ENCODE measurements at places on chromosomes 5 and 9.
A peak's percentile ranks its signal among the peaks of the same experiment; 100 is the strongest.

- no peak for DNase-seq
Measured at GRCh38 chr9:13322828-13323550, 43.5 kb upstream of the MPDZ start.

DNA sequence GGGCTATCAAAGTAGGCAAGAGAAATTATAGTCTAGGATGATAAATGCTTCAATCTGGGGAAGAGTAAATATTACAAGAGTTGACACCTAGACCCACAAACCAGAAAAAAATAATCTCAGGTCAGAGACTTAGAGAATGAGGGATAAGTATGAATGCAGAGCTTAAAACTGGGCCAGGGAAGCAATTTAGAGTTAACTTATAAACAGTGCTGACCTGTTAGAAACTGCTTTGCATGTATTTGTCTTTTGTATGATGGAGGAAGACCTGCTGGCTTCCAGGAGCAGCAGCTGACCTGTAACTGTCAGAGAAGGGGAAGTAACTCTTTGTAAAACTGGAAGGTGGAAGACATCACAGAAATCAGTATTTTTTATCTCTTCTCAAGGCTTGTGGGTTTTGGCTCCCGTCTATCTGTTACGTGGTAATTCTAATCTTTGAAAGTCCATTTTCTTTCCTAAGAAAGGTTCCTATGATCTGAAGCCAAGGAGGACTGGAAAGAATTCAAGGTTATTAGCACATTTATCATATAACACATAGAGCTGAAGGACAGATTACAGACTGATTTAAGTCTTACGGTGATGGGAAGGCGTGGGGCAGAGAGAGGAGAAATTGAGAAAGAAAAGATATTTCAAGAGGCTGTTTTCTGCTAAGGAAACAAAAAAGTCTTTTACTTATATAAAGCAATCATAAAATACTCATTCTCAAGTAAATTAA, 114.7 kb upstream of the ADAMTS19 start:
- DNase-seq = no peak

- DNase-seq = no peak
Measured at GRCh38 chr5:132057498-132058255, 2.8 kb upstream of the IL3 start.

DNA sequence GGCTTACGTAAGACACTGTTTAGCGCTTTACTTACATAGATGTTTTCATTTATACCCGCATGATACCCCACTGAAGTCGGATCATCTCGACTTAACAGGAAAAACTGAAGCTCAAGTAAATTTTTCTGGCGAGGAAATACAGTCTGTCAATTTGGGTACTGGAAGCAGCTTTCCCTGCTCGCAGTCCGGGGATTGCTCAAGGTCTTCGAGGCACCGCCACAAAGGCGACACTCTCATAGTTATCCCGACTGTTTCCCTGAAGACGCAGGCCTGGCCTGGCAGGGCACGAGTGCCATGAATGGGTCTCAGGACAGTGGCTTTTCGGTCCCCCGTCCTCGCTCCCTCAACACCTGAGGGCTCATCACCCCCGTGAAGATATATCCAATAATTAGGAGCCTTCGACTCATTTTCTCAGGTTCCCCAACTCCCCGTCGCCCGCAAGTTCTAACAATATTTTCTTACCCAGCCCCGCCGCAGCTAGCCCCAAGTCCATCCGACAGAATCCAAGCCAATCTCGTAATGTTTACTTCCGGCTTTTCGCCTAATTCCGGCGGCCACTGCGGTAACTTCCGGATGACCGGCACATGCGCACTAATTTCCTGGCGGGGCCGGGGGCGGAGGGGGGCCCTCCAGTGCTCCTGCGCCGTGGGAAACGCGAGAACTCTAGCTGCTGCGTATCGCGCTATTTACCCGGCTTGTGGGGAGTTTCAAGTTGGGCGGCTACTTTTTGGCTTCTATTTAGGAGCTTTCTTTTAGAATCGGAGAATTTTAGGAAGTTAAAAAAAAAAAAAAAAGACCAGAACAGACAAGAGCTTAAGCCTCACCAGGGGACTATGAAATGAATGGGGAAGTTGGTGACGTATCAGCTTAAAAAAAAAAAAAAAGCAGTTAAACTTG, at the start of gene SLU7:
Gene SLU7, minus strand, starts transcription at position 521 of the 897 bp plus-strand sequence. CDS start 3,787 bp downstream, outside the sequence.
- peak; percentile 91 for DNase-seq

GRCh38 chr9:38639577-38639940, 19.2 kb upstream of the ANKRD18A start:
- no peak for DNase-seq

DNA sequence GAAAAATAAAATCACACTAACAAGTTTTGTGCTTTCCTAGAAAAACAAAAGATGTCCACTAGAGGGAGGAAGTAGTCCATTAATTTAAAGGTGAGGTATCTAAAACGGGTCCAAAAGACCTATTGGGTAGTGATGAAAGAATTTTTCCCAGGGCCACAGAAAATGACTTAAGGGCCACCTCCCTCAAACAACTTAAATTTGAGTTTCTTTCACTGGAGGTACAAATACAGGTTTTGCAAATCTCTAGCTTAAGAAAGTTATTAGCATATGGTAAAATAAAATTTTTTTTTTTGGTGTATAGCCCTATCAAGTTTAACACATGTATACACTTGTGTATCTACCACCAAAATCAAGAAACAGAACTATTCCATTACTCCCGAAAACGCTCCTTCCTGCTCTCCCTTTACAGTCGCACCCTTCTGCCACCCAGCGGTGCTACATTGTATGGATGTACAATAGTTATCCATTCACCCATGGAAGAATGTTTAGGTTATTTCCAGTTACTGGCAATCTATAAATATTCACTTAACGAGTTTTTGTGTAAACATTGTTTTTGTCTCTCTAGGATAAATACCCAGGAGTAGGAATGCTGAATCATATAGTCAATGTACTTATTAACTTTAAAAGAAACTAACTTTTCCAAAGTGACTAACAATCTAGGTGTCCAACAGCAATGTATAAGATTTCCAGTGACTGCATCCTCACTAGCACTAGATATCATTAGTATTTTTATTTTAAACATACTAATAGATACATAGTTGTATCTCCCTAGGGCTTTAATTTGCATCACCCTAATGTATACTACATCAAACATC, 21.9 kb downstream of the DEPDC1B start:
- DNase-seq = no peak

DNA sequence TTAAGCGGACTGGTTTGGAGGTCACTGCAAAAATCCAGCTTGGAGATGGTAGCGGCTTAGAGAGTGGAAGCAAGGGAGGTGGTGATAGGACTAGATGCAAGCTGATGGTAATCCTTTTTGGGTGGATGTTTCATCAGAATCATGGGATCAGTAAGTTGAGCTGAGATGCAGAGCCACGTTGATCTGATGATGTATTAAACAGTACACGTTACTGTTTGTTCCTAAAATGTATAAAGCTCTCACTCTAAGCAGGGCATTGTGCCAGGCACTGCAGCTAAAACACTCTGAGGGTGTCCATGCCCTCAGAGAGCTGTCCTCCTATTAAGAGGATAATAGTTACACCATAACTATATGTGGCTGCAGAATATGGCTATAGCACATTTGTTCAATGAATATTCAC, 93.1 kb downstream of the JAKMIP2 start:
- DNase-seq = no peak

GRCh38 chr9:131981116-131981776, 98.4 kb downstream of the MED27 start:
- DNase-seq = no peak

DNA sequence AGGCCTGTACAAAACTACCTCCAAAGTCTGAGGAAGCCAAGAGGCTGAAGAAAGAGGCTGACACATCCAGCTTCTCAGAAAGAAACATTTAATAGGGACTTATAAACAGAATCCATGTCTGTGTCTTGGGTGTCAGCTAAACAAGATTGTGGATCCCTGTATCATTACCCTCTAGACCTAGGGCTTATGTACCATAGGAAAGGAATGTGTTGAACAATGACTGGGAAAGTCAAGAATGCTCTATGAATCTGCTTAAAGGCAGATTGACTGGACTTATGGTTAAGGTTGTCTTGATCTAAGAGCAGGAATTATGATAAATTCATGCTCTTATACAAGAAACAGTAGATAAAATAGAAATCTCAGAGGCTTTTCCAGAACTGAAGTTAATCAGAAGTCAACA, 335.7 kb upstream of the RPS23 start:
- no peak for DNase-seq

- DNase-seq = no peak
Measured at GRCh38 chr9:133576031-133576874, 32.9 kb downstream of the FAM163B start.

GRCh38 chr5:31417512-31417911, 114.4 kb downstream of the DROSHA start:
- no peak for DNase-seq

- DNase-seq = no peak
Measured at GRCh38 chr9:124493218-124493617, 14.0 kb downstream of the NR5A1 start.

DNA sequence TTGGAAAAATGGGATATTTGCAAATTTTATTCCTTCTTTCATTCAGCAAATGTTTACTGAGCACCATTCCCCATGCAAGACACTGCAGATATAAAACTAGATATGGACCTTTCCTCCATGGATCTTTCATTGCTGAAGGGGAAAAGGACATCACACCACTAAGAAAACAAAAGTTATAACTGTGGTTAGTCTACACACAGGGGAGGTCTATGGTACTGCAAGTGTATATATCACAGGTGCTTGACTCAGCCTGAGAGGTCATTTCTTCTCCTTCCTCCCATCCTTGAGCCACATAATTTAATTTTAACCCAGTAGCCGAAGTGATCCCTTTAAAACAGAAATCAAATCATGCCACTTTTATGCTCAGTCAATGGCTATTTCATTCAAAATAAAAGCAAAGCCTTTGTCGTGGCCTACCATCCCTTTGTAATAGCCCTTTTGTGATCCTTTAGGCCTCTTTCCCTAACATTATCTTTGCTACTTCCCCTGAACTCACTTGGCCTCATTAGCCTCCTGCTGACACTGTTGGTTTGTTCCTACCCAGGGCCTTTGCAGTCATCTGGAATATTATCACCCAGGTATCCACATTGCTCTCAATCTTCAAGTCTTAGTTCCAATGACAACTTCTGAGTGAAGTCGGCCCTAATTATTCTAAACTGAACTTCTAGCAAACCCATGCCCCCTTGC, 213.2 kb downstream of the GABRB2 start:
- no peak for DNase-seq

GRCh38 chr9:129596541-129597331, 24.2 kb downstream of the C9orf50 start:
- DNase-seq = no peak

DNA sequence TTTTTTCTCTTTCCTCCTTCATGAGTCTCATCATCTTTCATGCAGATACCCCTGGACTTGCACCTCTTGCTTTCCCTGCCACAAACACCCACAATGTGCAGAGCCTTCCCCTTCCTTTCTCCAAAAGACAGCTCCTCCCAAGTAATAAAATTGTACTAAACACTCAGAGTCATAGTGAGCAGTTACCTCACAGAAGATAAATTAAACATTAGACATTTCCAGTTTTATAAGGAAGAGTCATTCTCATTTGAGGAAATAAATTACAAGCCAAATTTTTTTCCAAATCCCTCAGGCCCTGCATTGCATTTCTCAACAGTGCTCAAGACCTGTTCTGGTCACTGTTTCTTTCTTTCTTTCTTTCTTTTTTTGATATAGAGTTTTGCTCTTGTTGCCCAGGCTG, 131.5 kb downstream of the ATPSCKMT start:
- no peak for DNase-seq

DNA sequence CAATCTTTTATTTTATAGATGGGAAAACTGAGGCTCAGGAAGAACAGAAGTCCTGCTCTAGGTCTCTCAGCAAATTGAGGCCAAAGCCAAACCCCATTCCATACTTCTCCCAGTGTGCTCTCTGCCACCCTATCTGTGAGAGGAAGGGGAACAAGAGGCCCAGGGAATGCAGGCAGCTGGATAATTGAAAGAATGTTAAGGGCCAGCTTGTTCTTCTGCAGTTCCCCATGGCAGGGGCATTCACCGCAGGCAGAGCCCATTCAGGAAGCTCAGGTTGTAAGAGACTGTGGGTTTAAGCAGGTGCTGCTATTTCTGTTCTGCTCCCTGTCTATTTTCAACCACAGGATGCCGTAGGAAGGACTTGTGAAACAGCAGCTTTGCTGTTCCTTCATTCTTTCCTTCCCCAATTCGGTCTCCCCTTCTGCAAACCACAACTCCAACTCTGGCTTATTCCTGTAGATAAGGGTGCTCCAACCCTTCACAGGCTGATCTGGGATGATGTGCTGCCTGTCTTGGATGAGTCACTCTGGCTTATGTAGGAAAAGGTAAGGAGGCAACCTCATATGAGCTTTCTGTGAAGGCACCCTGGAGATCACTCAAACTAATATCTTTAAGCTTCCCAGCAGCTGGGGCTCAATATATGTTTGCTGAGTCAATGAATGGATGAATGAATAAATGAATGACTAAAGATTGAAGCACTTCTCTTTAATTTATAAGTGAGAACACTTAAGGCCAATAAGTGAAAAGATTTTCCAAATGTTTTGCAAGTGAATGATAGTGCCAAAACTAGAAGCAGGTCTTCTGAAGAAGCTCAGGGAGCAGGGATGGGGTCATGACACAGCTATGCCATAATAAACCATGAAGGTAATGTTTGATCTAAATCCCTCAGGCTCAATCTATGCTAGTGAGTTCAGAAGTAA, 377.6 kb downstream of the BRINP1 start:
- no peak for DNase-seq

GRCh38 chr5:88659529-88660263, 223.3 kb downstream of the MEF2C start:
- no peak for DNase-seq

DNA sequence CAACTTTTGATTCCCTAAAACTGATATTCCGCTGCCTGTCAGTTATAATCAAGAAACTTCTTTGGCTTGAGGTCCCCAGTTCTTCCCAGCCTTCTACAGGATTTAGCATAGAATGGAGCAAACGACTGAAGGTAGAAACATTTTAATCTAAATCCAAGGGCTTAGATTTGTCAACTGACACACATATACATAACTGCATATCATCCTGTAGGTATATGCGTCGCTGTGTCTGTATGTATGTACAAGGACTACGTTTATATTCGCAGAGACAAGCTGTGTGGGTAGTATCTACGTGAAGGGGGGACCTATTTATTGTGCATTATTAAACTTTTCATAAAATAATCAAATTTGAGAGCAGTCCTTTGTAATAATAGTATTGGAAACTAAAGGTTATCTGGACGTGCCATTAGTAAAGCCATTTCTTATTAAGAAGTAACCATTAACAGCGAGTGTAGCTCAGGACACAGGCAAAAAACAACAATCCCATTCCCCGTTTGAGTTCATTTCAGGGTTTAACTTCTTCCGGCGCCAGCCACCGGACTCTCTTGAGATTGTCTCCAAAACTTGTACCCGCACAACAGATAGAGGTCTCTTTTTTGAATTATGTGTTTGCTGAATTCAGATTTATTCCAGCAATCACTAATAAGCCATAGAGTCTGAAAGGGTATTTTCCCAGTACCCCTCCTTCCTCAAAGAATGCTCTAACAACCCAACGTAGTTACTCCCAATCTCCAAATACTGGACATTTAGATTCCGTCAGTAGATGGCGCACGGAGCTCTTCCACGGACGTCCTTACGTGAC, 2.1 kb upstream of the MLLT3 start:
- DNase-seq = no peak

GRCh38 chr5:107248066-107248695, 422.6 kb downstream of the EFNA5 start:
- DNase-seq = no peak

GRCh38 chr5:128546658-128547281, 8.7 kb upstream of the FBN2 start:
- DNase-seq = no peak

GRCh38 chr9:4141296-4141695, 158.6 kb downstream of the GLIS3 start:
- DNase-seq = no peak

Measured in stimulated activated CD4-positive, alpha-beta T cell treated with anti-CD3 and anti-CD28 coated beads, TNF-alpha, amount 100 ng/mL, for 24 hours (primary cell).